ENCODE measurements at places on chromosomes 11 and 22. TPM values are rescaled to one million over a fixed set of nuclear protein-coding genes. Genes with fewer than 3 reads are reported as not detected.
A peak's percentile ranks its signal among the peaks of the same experiment; 100 is the strongest.

GRCh38 chr11:65501186-65501471, 2.3 kb downstream of the MALAT1 start:
- DNase-seq = no peak

The MMP12 gene
- not detected for total RNA-seq

- DNase-seq = peak; percentile 58
Observed at GRCh38 chr11:2151500-2152257, 9.3 kb downstream of the INS start.

The TREH gene
- total RNA-seq = not detected

- no peak for DNase-seq
Observed at GRCh38 chr22:21714059-21714770, 21.4 kb downstream of the YPEL1 start.
